Thyroid gland (tissue), 4 donors: ENCODE measurements at places on chromosomes 7 and 10.
A peak's percentile ranks its signal among the peaks of the same experiment; 100 is the strongest.

DNA sequence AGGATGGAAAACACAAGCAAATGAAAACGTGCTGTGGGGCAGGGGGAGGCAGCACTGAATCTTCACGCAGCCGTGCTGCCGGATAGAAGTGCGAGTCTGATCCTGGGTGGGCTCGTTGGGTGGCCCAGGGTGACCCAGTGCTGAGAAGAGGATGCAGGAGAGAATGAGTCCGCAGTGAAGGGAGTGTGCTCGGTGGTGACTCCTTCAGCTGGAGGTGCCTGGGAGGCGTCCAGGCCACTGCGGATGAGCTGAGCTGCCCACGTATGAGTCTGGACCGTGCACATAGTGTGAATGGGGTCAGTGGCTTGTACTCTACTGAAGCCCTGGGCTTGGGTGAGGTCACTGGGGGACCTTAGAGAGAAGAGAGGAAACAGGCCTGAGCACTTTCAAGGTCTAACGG lies 190.0 kb upstream of the MGMT start:
- no peak for DNase-seq

GRCh38 chr10:121873236-121873635 lies 54.6 kb downstream of the ATE1 start:
- DNase-seq: no peak

GRCh38 chr10:104240078-104240477 lies 7.9 kb upstream of the CFAP43 start:
- no peak for DNase-seq

GRCh38 chr10:75851580-75852345 lies 420.3 kb downstream of the LRMDA start:
- peak; percentile 10 for DNase-seq

DNA sequence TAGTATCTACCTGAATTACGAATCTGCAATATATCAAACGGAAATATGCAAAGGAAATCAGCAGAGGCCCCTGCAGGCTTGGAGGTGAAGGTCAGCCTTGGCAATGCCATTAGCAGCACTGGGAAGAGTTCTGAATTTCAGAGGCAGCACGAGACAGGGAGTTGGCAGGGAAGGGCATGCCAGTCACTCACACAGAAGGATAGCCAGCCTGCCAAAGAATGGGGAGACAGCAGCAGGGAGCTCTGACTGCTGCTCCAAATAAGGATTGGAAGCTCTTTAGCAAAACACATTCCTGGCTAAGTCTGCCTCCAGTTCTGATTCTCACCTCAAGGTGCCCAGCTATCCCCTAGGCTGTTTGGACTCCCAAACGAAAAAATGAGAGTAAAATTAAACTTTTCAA lies 188.0 kb downstream of the PDE1C start:
- no peak for DNase-seq

DNA sequence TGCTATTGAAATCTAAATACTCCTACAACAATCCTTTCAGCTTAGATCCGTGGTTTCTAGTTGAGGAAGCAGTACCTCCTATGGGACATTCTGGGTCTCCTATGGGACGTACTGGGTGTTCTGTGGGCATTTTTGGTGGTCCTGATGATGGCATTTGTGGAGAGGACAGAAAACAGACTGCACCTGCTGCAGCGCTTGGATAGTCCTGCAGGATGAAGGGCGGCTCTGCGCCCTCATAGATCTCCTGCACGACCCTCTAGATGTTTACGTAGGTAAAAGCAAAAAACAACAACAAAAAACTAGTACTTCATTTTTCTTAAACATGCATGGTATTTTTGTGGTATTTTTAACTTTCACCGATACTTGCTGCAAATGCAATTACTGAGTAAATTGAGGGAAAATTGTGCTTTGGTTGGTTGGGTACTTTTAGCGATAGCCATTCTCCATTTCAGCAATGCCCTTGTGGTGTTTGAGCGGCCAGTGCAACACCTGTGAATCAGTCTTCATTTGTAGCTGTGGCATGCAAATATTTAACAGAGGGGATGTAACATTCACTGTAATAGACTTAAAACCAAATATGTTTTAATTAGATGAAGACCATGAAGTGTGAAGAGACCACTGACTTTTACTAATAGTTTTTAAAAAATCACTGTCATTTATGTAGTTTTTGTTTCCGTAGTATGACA lies 461.2 kb downstream of the SDK1 start:
- no peak for DNase-seq

- no peak for DNase-seq
Measured at GRCh38 chr10:96576277-96576980, 10.4 kb downstream of the TM9SF3 start.

DNA sequence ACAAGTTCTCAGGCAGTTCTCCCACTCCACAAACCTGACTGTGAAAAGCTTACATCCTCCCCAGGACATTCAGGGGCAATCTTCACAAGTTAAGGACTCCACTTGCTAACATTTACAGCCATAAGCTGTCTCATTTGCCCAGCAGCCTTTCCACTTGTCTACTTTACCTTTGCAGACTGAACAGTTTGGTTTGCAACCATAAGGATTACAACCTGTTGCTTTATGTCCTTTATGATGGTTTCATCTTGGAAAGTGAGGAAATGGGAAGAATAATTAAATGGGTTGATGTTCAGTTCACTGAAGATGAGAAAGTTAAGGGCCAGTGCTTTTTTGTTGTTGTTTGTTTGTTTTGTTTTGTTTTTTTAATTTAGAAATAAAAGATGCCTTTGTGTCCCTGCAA lies 92.4 kb downstream of the FAM204A start:
- DNase-seq: no peak

- DNase-seq: peak; percentile 59
Measured at GRCh38 chr7:151740081-151740851, 136.6 kb downstream of the PRKAG2 start.

- DNase-seq: no peak
Measured at GRCh38 chr7:34155220-34155908, 250.0 kb downstream of the BMPER start.

DNA sequence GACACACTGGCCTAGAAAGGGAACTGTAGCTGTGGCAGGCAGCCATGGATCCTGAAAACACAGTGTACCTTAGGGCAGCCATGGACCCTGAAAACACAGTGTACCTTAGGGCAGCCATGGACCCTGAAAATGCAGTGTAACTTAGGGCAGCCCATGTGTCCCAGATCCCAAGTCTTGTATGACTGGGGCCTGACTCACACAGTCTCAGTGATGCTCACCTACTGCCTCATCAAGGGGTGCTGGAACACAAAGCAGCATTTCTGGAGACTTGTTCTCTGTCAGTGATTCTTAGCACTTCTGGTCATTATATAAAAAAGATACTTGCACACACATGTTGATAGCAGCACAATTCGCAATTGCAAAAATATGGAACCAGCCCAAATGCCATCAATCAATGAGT lies 70.2 kb upstream of the LAMB4 start:
- no peak for DNase-seq

DNA sequence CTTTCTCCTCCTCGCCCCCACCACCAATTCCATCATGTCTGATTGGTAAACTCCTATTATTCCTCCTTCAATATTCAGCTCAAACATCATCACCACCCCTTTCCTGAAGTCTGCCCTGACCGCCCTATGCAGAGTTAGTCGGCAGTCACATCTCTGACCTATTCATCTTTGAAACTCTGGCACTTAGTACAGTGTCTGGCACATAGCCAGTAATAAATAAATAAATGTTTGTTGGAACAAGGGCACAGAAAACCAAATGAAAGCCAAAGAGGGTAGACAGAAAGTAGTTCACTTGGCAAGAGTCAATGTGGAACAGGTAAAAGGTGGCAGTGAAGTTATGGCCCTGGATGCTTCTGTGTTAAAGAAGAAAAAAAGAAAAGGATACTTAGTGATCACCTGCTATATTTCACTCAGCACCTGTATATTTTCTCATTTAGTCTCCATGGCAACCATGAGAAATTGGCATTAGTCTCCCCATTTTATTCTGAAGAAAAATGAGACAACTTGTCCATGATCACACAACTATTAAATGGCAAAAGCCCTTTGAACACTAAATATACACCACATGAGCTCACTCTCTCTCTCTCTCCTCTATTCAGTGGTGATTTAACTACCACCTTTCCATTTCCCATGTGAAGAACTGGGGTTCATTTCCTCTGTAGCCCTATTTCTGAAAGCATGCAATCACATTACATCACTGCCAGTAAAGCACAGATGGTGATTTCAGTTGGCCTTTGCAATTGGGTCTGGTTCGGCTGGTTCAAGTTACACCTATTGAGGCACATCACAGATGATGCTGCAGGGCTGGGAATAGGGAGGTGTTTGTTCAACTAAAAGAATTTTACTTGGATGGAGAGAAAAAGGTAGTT lies 25.3 kb downstream of the CHCHD3 start:
- DNase-seq: no peak

DNA sequence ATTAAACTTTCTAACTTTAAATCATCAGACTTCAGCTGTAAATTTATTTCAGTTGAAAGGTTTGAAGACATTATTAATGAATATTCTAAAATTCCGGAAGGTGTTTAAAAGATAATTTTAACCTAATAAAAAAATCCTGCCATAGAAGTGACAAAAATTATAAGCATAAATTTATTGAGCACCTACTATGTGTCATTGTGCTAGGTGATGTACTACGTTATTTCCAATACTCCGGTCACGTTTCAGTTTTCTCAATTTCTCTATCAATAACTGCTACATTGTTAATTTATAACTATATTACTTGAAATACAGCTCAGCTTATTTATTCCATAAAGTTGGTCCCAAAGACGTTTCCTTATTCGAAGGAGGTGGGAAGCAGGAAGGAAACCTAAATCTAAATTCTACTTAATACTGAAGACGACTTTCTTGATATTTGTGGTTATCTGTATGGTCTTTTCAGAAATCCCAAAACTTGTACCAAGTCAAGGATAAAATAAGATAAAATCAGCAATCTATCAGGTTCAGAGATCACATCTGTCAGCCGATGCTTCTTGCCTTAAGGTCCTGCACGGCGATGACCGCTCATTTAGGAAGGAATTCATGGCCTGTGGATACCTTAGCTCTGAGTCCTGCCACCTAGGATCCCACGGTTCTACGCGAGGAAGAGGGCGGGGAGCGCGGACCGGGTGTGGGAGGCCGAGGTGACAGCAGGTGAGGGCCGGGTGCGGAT lies 1.2 kb upstream of the ZEB1 start:
- peak; percentile 69 for DNase-seq

- DNase-seq: no peak
Measured at GRCh38 chr7:134710511-134710853, 63.8 kb downstream of the BPGM start.

DNA sequence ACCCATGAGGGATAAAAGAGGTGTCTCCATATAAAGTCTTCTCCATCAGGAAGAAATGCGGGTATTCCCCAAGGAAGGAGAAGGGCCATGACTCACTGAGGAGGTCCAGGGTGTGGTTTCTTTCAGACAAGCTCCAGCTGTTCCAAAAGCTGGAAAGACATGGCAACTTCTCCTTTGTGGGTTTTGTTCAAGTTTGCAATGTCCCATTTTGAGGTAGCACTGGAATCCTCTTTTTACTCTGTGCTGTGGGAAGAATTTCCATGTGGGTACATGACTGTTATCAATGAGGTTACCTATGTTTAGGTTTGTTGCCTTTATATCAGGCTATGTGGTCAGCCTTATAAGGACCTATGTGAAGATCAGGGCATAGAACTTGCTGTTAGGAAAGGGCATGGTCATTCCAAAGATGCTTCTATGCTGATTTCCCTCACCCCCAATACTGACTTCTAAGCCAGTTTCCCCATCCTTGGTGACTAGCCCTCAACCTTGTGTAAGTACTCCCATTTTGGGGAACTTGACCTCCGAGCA lies 697.5 kb downstream of the INHBA start:
- no peak for DNase-seq

DNA sequence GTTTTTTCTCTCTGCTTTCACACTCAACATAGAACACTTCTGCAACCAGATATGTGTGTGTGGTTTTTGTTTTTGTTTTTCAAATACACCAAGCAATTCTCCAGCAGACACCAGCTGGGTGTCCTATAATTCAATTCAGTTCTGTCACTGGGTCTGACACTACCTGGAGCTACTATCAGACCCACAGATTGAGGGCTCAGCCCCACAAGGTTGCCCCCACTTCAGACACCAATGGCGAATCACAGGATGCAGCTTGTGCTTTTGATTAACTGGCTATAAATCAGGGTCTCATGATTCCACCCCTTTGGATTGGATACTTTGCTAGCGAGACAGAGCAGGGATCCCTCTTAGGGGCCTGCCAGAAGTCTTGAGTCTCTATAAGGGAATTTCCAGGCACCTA lies 462.2 kb upstream of the NRP1 start:
- DNase-seq: no peak

DNA sequence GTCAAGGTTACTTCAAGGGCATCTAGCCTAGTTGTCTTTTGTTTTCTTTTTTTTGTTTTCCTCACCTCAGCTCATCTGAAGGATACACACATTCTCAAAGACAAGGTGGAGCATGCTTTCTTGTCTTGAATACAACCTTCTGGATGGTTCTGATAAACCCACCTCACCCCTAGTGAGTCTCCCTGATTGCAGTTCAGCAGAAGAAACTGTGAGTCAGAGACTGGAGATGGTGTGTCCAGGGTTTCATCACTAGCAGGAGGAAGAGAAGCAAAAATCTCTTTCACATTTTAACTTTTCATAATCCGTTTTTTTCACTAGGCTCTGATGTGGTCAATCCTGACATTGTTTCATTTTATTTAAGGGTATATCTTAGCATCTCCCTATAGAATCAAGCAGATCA lies 143.0 kb upstream of the NRBF2 start:
- DNase-seq: no peak

DNA sequence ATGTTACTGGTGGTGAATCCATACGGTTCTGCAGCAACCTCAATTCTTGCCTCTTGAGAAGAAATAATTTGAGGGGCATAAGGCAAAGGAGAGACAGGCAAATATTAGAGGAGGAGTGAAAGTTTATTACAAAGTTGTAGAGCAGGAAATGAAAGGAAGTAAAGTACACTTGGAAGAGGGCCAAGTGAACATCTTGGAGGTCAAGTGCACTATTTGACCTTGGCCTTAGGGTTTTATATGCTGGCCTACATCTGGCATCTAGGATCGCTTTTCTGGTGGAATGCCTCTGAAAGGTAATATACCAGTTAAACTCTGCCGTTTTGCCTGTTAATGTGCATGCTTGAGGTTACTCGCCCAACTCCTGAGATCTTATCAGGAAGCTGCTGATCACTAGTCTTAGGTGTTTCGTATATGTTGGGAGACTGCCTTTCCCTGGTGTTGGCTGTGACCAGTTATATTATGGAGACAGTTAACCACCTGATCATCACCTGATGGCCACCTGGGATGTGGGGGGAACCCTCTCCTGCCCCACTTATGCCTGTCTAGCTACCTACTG lies 66.1 kb upstream of the CYP2C18 start:
- no peak for DNase-seq

DNA sequence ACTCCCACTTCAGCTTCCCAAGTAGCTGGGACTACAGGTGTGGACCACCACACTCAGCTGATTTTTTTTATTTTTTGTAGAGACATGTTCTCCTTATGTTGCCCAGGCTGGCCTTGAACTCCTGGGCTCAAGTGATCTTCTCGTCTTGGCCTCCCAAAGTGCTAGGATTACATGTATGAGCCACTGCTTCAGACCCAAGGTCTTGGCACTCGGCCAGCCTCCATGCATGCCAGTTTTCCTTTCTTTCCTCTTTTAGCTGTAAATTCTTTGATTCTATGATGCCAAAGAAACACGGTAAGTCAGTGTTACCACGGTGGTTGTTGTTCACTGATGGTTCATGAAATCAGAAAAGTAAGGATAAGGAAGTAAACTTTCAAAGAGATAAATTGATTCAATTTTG lies 3.0 kb upstream of the MGAM start:
- DNase-seq: no peak

GRCh38 chr7:106620676-106621075 lies 40.3 kb downstream of the CCDC71L start:
- DNase-seq: no peak
